ENCODE measurements at places on chromosomes 11 and 22.

- DNase-seq: peak; percentile 24
Observed at GRCh38 chr22:42132457-42132856, 1.8 kb upstream of the CYP2D6 start.

- peak; percentile 64 for DNase-seq
Observed at GRCh38 chr22:39144101-39144767, 8.2 kb downstream of the CBX7 start.

- no peak for DNase-seq
Observed at GRCh38 chr11:72079819-72080325, 470 bp downstream of the NUMA1 start.

DNA sequence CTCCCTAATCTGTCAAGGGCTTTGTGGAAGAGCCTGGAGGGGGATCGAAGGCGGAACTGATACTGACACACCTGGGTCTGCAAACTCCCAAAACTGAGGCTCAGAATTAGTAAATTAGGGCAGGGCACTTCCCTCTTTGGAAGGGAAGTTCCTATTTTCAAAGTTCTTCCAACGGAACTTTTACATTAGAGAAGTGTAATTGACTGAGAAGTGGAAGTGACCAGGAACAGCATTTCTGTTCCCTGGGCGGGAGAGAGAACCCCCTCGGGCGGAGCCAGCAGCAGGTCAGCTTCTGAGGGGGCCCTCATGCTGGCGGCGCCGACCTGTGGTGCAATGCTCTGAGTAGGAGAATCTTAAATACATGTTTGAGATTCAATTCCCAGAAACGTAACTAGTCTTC lies 1.1 kb upstream of the CBL start:
- DNase-seq: no peak

GRCh38 chr22:22896601-22897000 lies 9.0 kb downstream of the IGLL5 start:
- DNase-seq: no peak

DNA sequence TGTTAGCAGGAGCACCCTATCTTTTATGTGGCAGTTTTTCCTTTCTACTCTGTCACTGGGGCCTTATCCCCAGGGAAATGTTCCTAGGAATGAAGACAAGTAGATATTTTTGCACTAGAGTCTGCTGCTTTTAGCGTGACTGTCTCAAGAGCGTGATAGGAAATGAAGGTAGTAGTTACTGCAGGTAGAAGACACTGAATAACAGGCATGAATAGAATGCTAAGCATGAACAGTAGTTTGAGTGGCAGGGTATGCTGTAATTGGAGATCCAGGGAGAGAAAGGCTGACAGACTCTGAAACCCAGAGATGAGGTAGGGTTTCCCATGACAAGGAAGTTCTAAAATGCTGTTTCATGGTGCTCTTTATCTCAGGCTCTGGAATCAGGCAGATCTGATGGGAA lies 475.1 kb downstream of the NELL1 start:
- DNase-seq: peak; percentile 33
